Natural killer cell treated with Interleukin-12 subunit alpha and Interleukin-12 subunit beta and Interleukin-15 and Interleukin-18, amount 100 ng/mL, for 72 hours (primary cell): ENCODE measurements at places on chromosomes 6 and 20.

- DNase-seq, result no peak
Measured at GRCh38 chr20:31567380-31567720, 37.7 kb upstream of the ID1 start.

DNA sequence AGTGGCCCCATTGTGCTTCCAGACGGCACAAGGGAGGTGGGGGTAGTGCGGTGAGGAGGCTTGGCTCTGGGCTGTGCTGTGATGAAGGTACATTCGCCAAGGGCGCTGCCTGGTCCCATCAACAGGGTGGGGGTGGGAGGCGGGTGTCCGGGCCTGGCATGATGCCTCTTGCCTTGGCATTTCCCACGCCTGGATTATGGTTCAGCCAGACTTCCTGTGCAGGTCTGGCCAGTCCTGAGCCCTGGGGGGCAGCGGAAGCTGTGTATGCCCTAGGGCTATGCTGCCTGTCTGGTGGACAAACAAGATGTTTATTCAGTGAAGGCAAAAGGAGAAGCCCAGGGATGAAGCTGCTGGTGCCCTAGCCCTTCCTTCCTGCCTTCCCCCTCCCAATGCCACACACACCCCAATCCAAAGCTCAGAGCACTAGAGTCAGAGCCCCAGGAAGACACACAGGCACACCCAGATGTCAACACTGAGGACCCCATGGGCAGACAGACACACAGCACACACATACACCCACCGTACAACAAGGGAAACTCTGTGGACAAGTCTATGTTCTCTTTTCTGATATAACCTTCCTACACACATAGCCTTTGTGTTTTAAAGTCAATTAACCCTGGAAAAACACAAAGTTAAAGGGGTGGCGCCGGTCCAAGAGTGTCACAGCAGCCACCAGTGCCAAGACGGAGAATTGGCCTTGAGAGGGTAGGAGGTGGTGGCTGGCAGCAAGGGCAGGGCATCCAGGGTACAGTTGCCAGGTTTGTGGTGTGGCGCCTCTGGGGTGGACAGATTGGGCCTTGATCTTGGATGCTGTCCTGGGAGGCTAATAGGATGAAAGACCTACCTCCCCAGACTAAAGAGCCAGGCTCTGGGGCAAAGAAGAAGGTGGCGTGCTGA is 54.7 kb upstream of the SAYSD1 start:
- DNase-seq, result no peak

DNA sequence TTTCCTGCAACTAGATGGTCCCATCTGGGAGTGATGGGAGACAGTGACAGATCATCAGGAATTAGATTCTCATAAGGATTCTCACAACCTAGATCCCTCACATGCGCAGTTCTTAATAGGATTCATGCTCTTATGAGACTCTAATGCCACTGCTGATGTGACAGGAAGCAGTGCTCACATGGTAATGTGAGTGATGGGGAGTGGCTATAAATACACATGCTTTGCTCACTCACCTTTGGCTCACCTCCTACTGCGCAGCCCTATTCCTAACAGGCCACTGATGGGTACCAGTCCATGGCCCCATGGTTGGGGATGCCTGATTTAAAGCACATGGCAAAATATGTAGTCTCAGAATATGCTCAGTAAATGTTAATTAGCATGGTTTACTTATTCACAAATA is 80.6 kb upstream of the MBOAT1 start:
- DNase-seq, result no peak

- DNase-seq, result no peak
Measured at GRCh38 chr6:160978141-160978901, 13.2 kb upstream of the MAP3K4 start.

- no peak for DNase-seq
Measured at GRCh38 chr20:43695571-43695970, 28.7 kb downstream of the MYBL2 start.

DNA sequence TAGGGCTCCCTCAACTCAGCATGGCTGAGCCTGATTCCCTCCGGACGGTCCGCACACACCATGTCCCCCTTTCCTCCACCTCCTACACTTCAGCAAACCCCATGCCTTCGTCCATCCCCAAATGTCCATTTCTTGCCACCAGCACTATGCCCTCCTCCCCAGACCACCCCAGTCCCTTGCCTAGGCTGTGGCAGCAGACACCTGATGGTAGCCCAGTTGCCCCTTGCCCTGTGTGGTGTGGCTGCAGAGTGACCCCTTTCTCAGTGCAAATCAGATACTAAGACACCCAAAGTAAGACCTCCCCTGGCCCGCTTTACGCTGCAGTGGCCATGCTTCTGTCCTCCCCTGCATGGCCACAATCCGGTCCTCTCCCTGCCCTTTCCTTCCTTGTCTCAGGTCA is 34.1 kb upstream of the CD93 start:
- DNase-seq, result no peak

GRCh38 chr6:155832596-155832995 is 377.0 kb upstream of the NOX3 start:
- no peak for DNase-seq
